NCI-H2107 (cell line): ENCODE measurements at places on chromosomes 11 and 22.

GRCh38 chr11:985406-985805, 51.1 kb downstream of the MUC6 start:
- DNase-seq: no peak

DNA sequence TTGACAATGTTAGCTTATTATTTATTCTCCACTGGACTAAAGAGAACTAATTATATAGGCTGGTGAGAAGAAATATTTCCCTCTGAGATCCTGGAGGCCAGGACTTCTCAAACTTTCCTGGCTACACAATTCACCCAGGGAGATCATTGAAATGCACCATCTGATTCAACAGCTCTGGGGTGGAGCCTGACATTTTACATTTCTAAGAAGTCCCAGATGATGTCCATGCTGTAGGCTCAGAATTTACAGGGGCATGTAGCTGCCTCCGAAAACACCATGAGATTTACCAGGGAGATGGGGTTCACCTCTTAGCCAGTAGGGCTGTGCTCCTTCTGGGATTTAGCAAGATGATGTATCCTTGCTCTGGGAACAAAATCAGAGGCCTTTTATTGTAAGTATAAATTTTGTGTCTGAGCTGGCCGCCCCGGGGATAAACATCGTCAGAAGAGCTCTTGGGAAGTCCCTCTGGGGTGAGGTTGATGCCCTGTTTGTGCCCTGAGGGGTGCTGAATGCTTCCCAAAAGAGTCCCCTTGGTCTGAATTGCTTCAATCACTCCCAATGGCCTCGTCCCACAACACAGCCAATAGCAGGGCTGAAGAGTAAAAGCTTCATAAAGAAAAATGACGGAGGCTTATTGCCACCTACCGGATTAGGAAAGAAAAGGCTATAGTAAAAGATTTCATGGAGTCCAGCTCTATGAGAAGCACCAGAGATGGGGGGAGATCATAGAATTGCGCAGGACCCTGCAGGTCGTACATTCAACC, 33.4 kb upstream of the API5 start:
- no peak for DNase-seq

DNA sequence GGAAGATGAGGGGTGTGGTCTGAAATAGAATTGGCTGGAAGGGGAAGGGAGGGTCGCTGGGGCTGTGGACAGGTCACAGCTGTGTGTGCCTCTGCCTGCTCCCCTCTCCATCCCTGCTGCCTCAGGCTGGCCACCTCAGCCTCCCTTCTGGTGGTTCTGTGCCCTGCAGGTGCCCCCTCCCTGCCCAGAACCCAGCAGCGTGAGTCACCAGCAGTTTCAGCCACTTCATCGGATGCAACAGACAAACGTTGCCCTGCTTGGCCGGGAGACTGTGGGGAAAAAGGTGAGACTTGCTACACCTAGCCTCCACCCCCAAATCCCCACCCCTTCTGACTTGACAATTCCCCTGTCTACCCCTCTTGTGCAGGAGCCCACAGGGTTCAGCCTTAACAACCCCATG, 21.8 kb upstream of the LRRC10B start:
- DNase-seq: no peak

- no peak for DNase-seq
Measured at GRCh38 chr22:24419475-24419850, 7.9 kb upstream of the ADORA2A start.

GRCh38 chr11:118338637-118339061, 3.9 kb downstream of the CD3D start:
- DNase-seq: no peak

DNA sequence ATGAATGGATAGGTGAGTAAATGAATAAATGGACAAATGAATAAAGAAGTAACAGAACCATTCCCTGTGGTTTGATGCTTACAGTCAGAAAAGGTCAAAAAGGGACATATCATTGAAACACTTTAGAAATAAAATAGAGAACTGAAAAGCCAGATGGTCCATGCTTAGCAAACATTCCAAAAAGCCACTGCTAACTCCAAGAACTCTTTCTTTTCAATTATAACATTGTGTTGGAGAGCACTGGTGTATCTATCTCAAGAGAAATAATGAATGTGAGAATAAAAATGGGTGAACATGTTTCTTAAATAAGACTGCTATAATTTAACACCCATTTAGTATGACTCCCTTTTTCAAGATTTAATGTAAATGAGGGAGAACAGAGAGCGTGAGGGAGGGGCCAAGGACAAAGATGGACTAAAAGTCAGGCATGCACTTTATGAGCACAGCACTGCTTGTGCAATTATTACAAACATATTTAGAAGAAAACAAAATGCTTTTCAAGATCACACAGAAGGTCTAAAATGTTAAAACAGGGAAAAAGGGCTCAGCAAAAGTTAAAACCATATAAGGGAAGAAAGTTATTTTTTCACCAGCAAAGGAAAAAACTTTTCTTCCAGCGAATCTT, 224.3 kb upstream of the PITPNB start:
- no peak for DNase-seq

GRCh38 chr11:8871171-8871775, 39.7 kb upstream of the AKIP1 start:
- no peak for DNase-seq

- DNase-seq: no peak
Measured at GRCh38 chr22:43921370-43921769, 2.2 kb upstream of the PNPLA3 start.

DNA sequence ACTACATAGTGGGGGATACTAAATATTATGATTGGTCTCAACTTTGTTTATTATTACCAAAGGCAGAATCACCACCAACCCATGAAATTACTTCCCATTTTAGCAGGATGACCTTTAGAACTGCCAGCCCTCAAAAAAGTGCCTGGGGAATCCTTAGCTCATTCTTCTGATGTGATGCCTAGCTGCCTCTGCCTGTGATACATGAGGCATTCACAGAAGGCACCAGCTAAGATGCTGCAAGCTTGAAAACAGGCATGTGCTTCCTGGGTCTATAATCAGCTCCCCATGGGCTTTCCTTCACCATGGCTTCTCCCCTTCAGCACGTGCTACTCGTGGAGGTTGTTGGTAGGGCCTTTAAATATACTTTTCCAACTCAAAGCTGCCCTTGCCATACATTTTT, 50.4 kb upstream of the ARHGAP20 start:
- no peak for DNase-seq
